SK-N-SH treated with all-trans-retinoic acid at 6 μM for 48 hours (cell line): ENCODE measurements at places on chromosomes 3 and 15.

GRCh38 chr15:64478863-64479262 lies 18.5 kb downstream of the ZNF609 start:
- ATAC-seq: no peak

DNA sequence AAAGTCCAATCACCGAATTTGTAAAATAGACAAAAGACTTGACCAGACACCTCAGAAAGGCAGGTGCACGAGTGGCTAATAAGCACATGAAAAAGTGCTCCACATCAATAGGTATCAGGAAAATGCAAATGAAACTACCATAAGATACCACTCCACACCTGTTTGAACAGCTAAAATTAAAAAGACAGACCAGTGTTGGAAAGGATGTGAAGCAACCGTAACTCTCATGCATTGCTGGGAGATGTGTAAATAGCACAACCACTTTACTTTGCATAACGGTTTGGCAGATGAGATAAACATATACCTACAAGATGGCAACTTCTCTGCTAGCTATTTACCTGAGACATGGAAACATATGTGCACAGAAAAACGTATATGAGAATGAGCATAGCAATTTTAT lies 56.9 kb downstream of the CADPS start:
- no peak for ATAC-seq

DNA sequence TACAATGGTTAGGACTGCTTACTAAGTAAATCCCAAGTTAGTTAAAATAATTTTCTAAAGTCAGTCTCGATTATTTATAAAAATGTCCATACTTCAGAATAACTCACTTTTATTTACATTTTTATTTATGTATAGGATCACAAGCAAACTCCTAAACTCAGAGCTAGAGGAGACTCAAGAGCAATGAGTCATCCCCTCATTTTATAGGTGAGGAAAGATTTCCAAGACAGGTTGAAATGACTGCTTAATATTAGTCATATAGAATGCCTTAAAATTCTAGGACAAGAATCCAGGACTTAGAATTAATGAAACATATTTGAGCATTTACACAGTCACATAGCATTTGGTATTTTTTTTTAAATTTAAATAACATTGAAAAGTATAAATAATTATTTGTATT lies 983.8 kb downstream of the SI start:
- ATAC-seq: no peak

- no peak for ATAC-seq
Observed at GRCh38 chr3:88589138-88589537, 439.4 kb downstream of the C3orf38 start.

GRCh38 chr3:49805897-49806701 lies 3.0 kb downstream of the INKA1 start:
- ATAC-seq: no peak

DNA sequence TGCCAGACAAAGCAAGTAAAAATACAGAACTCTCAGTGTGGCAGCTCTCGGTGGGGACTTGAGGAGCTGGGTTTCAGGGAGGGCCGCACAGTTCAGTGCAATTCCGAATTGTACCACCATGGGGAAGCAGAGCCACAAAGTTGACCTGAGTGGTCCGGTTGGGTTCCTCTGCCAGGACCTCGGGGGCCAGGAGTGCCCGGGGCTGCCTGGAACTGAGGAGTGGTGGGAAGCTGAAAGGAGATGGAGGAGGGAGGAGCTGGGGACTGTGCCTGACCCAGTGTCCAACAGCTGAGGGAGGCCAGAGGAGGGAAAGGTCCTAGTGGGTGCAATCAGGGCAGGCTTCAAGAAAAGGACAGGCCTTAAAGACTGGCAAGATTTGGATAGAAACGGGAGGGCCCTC lies 32.2 kb upstream of the TRH start:
- peak; percentile 96 for ATAC-seq

DNA sequence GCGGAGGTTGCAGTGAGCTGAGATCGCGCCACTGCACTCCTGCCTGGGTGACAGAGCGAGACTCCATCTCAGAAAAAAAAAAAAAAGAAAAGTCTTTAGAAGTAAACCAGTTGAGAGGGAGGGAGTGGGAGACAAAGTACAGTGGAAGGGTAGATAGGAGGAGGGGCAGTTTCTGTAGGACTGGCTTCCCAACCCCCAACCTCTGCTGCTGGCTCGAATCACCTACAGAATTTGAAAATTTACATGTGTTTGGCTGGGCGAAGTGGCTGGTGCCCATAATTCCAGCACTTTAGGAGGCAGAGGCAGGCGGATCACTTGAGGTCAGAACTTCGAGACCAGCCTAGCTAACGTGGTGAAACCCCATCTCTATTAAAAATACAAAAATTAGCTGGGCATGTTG lies 24.1 kb upstream of the SEMA4B start:
- no peak for ATAC-seq

DNA sequence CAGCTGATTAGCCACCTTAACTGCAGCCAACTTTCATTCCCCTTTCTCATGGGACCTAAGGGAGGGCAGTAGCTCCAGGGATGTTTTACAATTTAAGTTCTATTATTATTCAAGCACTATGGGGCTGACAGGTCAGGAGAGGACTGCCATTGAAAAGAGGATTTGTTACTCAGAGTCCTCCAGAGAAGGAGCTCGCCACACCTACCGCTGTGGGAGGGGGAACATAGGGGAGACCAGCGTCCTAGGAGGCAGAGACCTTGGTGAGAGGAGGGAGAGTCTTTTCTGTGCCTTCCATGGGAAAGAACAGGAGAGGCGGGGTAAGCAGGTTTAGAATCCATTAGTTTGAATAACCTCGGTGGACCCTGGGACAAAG lies 14.4 kb downstream of the ATP10A start:
- no peak for ATAC-seq

DNA sequence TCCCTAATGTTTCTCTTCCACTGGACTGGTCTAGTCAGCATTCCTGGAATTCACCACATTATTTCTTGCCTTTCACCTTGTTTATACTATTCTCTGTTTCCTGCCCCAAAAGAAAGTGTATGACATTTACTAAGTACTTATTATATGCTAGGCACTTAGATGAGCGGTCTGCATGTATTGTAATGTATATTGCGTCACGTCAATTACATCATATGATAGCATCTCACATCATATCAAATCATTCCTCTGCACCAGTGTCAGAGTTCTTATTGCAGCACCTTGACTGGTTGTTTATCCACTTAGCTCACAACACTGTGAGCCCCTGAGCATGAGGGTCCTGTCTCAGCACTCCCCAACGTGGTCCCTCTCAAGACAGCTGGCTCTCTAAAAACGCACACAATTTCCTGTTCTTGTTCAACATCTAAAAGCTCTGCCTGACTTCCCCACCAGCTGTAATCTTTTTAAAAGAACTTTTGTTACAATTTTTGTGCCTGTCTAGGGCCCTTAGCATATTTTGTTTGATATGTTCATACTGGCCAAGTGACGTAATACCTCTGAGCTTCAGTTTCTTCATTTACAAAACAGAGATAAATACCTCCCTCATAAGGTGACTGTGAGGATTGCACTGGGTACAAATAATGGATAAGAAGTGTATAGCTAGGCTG lies 58.8 kb downstream of the ARHGAP31 start:
- ATAC-seq: peak; percentile 90

- no peak for ATAC-seq
Observed at GRCh38 chr3:85081191-85081906, 122.6 kb downstream of the CADM2 start.

DNA sequence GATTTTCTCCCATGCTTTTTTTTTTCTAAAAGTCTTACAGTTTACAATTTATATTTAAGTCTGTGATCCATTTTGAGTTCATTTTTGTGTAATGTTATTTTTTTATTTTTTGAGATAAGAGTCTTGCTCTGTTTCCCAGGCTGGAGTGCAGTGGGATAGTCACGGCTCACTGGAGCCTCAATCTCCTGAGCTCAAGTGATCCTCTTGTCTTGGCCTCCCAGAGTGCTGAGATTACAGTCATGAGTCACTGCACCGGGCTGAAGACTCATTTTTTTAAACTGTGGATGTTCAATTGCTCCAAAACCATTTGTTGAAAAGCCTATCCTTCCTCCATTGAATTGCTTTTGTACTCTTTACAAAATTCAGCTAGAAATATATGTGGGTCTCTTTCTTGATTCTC lies 19.5 kb downstream of the LNP1 start:
- ATAC-seq: no peak

DNA sequence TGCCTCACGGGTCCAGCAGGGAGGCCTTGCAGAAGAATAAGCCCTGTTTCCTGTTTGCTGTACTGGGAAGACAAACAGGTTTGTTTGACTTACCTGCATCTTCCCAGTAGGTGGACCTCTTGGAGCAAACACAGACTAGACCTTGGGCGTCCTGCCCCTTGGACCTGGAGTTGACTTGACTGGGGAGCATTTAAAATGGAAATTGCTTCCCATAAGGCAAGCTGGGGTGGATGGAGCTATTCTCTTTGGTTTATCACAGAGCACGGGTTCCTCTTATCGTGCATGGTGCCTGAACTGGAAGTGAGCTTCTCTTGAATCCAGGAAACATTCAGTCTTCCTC lies 151.4 kb downstream of the RPLP1 start:
- no peak for ATAC-seq

DNA sequence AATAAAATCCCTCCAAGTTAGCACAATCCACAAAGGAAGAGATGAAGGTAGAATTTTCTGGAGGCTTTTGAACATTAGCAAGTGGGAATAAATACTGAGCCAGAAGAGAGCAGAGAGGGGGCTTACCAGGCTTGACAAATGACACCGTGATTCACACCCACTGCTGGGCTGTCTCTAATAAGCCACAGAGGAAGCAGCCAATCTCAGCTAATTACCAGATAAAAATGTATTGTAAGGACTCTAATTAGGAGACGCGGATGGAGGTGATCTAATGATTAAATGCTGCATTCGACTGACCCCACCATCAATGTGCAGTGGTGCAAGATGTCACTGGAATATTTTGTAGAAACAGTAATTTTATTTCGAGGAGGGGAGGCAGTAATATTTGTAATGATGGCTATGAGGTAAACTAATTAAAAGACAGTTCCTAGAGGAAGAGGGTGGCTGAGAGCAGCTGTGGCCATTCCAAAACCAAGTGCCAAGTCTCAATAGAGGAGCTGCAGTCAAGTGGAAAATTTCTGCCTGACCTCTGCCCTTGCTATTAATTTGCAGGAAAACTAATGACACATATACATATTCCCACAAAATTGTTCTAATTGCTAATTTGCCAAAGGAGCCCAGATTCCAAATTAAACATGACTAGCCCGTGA lies 602.2 kb downstream of the FOXP1 start:
- ATAC-seq: no peak

DNA sequence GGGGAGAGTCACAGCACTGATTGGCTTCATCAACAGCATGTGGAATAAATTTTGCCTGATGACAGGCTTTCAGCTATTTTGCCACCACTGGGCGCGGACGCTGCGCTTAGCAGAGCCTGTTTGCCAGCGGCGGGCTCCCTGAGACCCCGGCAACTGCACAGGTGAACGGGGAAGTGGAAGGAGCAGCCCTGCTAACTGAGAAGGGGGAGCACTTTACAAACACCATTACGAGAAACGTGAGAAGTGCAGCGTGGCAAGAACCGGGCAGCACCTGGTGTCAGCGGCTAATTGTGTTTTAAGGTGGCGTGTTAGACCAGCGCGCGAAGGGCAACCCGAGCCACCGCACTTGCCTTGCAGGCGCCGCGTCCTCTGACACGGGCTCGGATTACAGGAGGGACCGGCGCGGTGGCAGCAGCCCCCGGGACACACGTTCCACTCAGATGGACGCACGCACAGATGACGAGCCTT lies 307.8 kb upstream of the ARRDC4 start:
- ATAC-seq: no peak

GRCh38 chr3:180420804-180421203 lies 181.2 kb upstream of the TTC14 start:
- peak; percentile 51; the same call in 1 of the 3 replicates for ATAC-seq

GRCh38 chr3:9732740-9733115 lies 1.2 kb downstream of the BRPF1 start:
- no peak for ATAC-seq

- peak; percentile 48; the same call in 2 of the 3 replicates for ATAC-seq
Observed at GRCh38 chr3:37491776-37492175, 317.4 kb upstream of the LRRFIP2 start.

DNA sequence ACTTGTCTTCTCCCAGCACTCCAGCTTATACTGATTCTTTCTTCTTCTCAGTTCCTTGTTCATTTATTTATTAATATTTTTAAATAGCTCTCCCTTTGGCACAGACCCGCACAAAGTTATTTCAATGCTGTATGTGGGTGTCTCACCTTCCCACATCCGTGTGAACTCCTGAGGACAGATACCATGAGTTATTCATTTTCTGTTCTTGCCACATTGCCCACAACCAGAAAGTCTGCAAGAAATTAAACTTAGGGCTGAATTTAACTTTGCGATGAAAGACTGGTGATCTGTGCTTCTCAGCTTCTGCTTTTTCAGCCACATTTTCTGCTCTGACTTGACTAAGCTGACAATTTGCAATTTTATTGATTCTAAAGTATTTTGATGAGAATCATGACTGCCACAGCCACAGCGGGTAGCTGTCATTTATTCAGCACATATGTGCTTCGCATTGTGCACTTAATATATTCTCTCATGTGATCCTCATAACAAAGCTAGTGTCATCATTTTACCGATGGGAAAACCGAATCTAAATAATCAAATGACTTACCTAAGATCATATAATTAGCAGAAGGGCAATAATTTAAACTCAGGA lies 569.8 kb downstream of the EDEM1 start:
- no peak for ATAC-seq

DNA sequence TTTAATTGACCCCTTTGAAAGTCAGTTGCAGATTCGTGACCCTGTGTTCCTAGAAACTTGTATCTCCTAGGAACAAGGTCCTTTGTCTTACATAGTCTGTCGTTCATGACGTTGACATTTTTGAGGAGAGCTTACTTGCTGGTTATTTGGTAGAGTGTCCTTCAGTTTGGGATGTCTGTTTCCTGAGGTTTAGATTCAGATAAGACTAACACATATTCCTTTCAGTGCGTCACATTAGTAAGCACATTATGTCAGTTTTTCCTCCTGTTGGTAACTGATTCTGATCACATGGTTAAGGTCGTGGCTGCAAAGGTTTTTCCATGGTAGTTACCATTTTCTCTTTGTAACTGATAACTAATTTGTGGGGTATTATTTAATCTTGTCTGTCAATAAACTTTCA lies 80.8 kb downstream of the PCCB start:
- ATAC-seq: no peak

- no peak for ATAC-seq
Observed at GRCh38 chr15:64640146-64640871, 135.1 kb downstream of the RBPMS2 start.

GRCh38 chr15:70083946-70084345 lies 13.8 kb downstream of the TLE3 start:
- ATAC-seq: no peak

DNA sequence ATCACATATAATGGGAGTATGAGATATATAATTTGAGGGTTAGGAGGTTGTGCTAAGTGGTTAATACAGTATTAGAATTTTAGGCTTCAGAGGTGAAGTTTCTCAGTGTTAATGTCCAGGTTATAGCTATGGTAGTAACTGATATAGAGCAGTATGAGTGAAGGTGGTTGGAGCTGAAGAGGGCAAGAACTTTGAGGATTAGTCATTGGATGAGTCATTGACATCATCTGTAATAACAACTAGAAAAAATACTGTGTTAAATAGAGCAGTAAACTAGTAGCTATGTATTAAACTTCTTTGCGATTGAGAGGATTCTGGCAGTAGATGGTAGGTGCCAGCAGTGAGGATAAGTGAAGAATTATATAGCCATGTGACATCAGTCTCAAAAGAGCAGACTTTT lies 47.5 kb upstream of the EIF3J start:
- peak; percentile 97 for ATAC-seq

- ATAC-seq: no peak
Observed at GRCh38 chr3:130686833-130687232, 59.8 kb downstream of the PIK3R4 start.
